ENCODE measurements at places on chromosomes 7 and 10. TPM values are rescaled to one million over a fixed set of nuclear protein-coding genes. Genes with fewer than 3 reads are reported as not detected.

DNA sequence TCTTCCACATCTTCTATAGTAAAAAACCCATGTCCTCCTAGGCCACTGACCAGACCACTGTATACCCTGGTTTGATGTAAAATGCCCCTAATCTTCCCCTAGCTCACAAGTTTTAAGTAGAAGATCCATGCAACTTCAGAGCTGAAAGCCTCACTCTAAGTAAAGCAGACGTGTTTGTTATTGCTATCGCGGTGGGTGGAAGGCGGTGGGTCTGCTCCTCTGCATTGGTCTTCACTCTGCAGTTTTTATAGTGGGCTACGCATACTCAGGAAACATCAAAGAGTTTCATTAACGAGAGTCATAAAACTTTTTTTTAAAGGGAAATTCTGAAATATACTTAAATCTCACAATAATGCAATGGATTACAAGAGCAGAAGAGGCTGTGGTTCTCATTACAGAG, 91.7 kb downstream of the ATE1 start:
- no peak for DNase-seq

GRCh38 chr10:68171539-68172080, 60.3 kb downstream of the ATOH7 start:
- DNase-seq, result no peak

DNA sequence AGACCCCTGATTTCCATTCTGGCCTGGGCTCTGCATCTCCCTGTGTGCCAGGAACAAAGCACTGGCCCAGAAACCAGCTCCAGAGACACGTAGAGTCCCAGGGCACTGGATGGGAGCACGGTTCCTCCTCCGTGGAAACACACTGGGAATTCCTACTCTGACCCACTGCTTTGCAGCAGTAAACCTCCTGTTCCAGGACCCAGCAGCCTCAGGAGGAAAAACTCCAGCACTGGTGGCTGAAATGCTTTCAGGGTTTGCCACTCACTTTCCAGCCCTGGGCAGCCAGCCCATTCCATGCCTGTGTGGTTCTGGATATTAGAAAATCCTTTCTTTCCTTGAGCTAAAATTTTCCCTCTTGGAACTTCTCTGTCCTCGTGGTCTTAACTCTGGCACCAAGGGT, 58.0 kb downstream of the FAM171A1 start:
- no peak for DNase-seq

GRCh38 chr10:89789188-89789877, 87.9 kb downstream of the KIF20B start:
- no peak for DNase-seq

The CPA2 gene
- polyA plus RNA-seq, result not detected

DNA sequence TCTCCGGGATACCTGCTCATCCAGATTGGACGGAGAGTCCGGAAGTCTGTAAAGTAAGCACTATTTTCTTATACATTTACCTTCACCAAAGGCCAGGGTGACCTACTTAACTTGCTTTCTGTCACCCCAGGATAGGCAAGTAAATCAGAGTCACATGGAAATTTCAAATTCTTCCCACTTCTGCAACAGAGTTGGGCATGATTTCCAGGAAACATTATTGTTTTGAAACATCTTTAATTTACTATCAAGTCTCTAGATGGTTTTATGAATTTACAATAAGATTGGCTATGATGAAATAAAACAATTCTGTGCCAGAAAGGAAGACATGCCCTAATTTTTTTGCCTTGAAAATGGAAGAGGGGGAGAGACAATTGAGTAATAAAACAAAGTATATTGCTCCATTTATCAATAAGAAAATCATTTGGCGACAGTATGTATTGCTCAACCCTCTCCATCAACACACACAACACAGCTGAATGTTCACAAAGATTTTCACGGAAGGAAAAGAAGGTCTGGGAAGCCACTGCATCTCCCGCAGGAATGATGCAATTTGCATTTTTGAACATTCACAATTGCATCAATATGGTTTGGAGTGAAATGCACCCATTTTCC, 702.8 kb downstream of the PARD3 start:
- no peak for DNase-seq

The WEE2 gene
- not detected for polyA plus RNA-seq

GRCh38 chr7:155181768-155182167, 111.6 kb downstream of the HTR5A start:
- DNase-seq, result no peak

The ANXA8 gene
- polyA plus RNA-seq, result not detected

DNA sequence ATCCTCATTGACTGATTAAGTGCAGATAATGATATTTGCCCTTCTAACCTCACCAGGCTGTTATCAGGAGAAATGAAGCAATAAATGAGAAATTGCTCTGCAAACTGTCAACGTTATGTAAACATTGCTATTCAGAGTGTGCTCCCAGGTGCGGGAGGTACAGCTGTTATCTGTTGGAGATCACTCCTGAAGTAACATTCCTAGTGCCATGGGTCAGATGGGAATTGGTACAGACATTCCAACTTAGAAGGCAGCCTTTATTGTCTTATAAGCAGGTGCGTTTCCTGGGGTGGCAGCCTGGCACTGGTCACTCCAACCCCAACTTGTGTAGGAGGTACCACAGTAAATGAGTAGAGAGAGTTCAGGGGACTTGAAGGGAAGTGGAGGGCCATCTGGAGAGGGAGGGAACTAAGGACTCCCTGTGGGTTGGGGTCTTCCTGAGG, 36.8 kb downstream of the HK1 start:
- no peak for DNase-seq

- no peak for DNase-seq
Measured at GRCh38 chr7:106715730-106716129, 54.8 kb upstream of the CCDC71L start.

GRCh38 chr7:27745064-27745583, 5.2 kb downstream of the TAX1BP1 start:
- no peak for DNase-seq

DNA sequence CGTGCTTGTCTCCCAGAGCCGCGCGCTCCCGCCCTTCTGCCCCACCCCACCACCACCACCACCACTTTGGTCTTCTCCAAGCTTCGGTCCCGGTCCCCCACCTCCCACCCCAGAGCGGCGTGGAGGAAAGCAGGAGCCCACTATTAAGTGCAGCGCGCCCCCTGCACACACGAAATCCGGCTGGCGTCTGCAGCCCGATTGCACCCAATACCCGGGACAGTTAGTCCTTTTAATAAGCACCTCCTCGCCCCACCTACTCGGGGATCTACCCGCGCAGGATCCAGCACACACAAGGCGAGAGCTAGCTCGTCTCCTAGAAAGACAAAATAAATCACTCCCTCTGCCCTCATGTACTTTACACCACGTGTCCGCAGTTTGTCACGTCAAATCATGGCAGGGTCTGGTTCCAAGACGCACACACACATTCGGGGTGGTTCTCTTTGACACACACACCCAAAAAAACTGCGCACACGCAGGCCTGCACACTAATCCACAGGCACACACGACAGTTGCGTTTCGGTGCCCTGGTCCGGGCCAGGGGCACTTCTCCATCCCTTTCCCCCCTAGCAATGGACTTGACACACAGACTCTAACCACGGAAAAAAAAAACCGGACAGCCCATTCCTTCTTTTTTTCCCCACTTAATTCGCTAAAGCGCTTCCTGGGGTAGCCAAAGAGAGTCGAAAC, 1.6 kb downstream of the SFMBT2 start:
- DNase-seq, result peak; percentile 33

- no peak for DNase-seq
Measured at GRCh38 chr7:48627164-48627563, 297.2 kb upstream of the CDC14C start.

The PIK3AP1 gene
- 1.3 TPM for polyA plus RNA-seq

The POLD2 gene
- polyA plus RNA-seq, result 67.0 TPM

DNA sequence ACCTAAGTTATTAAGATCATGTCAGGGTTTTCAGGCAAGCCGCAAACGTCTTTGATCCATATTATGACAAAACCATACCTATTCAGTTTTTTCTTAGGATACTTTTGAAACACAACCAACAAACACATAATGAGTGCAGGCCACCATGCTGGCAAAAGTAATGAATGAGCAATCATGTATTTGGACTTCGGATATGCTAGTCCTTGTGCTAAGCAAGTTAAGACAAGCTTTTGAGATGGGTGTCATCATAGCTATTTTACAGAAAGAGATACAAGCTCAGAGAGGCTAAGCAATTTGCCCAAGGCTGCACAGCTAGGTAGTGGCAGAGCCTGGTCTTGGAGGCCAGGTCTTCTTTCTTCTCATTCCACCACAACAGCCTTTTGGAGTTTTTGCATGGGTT, 12.5 kb upstream of the KCNK18 start:
- no peak for DNase-seq

DNA sequence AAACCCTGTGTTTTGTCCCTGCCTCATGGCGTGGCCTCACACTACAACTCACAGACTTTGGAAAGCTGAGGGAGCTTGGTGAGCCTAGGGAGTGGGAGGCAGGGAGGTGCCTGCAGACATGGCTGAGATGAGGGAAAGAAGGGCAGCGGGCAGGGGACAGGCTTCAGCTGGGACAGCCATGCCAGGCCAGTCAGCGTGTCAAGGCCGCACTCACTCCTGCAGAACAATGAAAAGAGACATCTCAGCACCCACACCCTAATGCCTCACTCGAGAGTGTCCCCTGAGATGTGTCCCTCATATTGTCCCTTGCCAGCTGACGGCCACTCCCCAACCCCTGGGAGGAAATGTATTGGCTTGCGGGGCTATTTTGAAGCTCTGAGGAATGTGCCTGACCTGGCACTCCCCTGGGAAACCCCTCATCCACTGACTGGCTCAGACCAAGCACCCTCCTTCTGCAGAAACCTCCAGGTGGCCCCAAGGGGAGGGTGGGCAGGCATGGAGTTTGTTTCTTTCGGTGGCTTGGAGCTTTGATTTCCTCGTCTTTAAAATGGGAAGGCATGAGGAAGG, 31.6 kb downstream of the SH3PXD2A start:
- peak; percentile 60 for DNase-seq

The BPGM gene
- polyA plus RNA-seq, result 26.0 TPM

The PAOX gene
- 2.9 TPM for polyA plus RNA-seq

DNA sequence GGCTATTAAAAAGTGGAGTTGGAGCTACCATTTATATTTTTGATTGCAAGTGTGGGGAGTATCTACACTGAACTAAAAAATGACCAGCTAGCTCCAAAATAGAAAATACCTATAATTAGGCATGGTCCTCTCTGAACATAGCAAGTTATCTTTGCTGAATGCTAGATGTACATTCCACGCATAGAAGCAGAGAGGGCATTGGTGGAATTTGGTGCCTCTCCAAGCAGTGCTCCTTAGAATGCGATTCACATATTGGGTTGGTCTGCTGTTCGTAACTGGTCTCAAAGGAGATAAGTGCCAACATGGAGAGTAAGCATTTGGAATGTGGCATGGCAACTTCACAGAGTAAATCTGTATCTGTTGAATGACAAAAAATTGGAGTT, 196.2 kb downstream of the PTN start:
- DNase-seq, result no peak

The GRID1 gene
- 0.69 TPM for polyA plus RNA-seq

The NPY4R2 gene
- not detected for polyA plus RNA-seq

The ZNF804B gene
- polyA plus RNA-seq, result not detected

The HOGA1 gene
- 73.4 TPM for polyA plus RNA-seq

The LRRC4 gene
- 0.89 TPM for polyA plus RNA-seq

DNA sequence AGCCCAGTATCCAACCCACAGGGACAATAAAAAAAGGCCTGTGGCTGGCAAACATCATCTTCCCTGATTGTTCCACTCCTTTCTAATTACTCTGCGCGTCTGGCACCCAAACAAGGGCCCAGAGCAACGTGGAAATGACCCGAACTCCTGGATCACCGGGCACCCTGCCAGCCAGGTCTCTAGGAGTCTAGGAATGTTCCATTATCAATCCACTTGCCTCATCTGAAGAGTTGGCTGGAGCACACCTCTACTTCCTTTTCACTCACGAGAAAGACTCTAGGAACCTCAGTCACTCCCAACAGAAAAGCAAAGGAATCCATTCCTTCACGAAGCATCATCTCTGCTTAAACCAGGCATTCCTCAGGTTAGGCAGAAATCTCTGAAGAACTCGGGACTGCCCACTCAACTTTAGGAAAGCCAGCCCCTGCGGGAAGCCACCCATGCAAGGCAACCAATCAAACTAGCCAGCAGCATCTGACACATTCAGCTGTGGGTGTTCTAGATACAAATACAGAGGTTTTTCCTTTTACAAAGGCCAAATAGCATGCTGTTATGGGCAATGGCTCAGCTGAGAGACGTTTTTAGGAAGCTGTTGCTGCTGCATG, 37.7 kb downstream of the ATXN7L1 start:
- no peak for DNase-seq

DNA sequence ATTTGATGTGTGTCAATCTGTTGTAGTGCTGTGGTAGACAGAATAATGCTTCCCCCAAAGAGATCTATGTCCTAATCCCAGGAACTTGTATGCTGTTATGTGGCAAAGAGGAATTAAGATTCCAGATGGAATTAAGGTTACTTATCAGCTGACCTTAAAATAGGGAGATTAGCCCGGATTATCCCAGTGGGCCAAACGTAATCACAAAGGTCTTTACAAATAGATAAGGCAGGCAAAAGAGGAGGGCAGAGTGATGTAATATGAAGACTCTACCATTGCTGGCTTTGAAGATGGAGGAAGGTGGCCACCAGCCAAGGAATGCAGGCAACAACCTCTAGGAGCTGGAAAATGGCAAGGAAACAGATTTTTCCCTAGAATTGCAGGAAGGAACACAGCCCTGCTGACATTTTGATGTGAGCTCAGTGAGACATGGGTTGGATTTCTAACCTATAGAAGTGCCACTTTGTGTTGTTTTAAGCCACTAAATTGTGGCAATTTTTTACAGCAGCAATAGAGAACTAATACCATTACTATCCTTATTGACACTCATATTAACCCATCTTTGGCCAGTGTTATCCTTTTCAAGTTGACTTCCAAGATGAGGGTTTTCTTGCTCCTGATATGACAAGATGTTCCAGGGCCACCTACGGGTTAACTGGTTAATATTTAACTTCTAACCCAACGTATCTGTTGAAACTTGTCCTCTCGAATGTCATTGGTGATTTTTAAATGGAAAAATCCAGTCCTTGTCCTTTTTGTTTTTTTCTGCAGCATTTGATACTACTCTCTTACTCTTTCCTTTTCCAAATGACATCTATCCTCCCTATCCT, 29.3 kb downstream of the CYCS start:
- DNase-seq, result no peak

DNA sequence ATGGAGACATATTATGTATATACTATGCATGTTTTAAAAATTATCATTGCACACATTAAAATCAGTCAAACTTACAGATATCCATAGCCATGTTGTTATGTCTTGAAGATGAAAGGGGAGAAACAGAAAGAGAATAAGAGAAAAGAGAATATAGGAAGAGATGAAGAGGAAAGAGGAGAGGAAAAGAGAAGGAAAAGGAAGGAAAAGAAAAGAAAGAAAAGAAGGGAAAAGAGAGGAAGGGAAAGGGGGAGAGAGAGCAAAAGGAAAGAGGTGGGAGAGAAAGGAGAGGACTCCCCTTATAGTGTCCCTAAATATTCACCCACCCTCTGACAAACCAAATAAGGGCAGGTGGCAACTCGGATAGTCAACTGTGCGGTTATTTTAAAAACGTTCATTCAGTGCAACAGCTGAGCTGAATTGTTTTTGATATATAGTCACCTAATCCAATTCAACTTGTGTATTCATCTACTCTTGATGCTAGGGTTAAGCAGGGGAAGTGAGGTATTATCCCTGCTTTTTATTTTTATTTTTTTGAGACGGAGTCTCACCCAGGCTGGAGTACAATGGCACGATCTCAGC, 14.6 kb downstream of the SVIL start:
- DNase-seq, result no peak

The TLX1 gene
- polyA plus RNA-seq, result 0.15 TPM

All from heart left ventricle (tissue), 16 donors.